ENCODE measurements at places on chromosomes 13 and 19.

- DNase-seq = no peak
Measured at GRCh38 chr13:98039261-98039660, 85.8 kb downstream of the IPO5 start.

- DNase-seq = no peak
Measured at GRCh38 chr13:106566641-106567473, 1.1 kb downstream of the ARGLU1 start.

DNA sequence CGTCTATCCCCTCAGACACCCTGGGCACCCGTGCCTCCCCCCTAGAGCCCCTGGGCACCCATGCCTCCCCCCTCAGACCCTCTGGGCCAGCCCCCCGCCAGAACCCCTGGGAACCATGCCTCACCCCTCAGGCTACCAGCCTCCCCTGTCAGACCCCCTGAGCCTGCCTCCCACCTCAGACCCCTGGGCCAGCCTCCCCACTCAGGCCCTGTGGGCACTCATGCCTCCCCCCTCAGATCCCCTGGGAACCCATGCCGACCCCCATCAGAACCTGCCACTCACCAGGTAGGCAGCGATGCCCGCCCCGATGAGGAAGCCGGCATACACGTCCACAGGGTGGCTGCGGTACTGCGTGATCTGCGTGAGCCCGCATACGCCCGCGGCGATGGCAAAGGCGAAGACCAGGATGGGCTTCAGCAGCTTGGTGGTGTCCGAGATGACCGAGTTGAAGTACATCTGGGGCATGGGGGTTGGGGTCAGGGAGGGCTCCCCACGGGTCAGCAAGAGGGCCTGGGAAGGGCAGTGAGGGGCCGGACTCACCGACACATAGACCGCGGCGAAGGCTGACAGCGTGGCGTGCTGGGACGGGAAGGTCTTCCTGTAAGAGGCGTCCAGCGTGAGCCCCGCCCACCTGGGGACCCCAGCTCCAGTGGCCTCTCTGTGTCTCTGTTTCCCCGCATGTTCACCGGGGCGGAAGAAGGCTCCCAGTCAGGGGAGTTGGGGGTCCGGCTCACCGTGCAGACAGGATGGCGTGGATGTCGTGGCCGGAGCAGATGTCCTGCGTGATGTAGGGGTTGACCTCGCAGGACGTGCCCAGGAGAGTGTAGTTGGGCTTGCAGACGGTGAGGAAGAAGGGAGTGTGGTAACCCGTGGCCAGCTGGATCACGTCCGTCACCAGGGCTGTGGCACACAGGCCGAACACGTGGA, 7.3 kb downstream of the PLPPR3 start:
- peak; percentile 86 for DNase-seq

GRCh38 chr13:77298426-77298825, 28.5 kb downstream of the MYCBP2 start:
- DNase-seq = no peak

- no peak for DNase-seq
Measured at GRCh38 chr19:16676101-16676798, 15.3 kb downstream of the TMEM38A start.

- DNase-seq = peak; percentile 58
Measured at GRCh38 chr13:76992548-76993001, 694 bp downstream of the CLN5 start.

GRCh38 chr19:53927739-53928138, 18.7 kb downstream of the CACNG7 start:
- DNase-seq = no peak

DNA sequence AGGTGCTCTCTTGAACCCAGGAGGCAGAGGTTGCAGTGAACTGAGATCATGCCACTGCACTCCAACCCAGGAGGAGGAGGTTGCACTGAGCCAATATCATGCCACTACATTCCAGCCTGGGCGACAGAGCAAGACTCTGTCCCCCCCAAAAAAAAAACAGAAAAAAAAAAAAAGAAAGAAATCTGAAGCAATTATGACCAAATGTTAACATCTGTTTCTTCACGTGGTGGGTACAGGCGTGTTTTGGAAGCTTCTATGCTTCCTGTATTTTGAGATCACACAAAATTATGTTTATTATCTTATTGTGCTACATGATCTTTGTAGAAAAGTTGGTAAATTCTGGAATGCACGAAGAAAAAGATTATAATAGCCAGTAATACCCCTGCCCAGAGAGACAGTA, 2.7 kb upstream of the ACP5 start:
- DNase-seq = no peak

- peak; percentile 75 for DNase-seq
Measured at GRCh38 chr19:55092423-55093318, 17.0 kb downstream of the EPS8L1 start.

DNA sequence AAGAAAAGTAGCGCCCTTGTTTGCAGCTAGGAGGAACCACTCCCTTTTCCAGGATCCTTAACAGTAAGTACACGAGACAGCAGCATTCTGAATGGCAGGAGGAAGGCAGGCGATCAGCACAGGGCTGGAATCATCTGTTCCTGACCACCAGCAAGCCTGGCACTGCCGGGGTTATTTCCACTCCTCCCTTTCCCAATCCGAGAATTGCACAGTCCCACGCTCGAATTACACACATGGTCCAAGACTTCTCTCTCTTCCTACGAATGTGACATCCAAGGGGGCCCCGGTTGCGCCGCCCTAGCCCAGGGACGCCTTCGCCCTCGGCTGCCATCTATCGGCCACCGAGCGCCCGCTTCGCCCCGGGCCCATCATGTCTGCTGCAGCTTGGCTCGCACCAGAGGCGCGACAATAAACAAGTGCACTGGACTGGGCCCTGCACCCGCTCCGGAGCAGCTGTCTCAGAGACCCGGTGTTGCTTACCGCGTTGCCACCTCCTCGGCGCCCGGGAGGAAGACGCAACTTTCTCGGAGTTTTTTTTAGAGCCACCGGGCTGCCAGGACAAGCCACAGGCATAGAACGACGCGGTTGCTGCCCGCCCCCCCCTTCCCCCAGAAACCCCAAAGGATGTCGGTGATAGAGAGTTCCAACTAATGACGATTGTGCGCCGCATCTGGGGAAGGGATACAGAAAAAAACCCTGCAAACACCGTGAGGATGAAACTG, at the start of gene SLITRK5:
SLITRK5 (plus strand) TSS at position 341 of the 722 bp plus-strand sequence. CDS start 4,018 bp downstream, outside the sequence.
- peak; percentile 78 for DNase-seq

GRCh38 chr19:7852851-7853769, 21.1 kb downstream of the PRR36 start:
- peak; percentile 89 for DNase-seq

DNA sequence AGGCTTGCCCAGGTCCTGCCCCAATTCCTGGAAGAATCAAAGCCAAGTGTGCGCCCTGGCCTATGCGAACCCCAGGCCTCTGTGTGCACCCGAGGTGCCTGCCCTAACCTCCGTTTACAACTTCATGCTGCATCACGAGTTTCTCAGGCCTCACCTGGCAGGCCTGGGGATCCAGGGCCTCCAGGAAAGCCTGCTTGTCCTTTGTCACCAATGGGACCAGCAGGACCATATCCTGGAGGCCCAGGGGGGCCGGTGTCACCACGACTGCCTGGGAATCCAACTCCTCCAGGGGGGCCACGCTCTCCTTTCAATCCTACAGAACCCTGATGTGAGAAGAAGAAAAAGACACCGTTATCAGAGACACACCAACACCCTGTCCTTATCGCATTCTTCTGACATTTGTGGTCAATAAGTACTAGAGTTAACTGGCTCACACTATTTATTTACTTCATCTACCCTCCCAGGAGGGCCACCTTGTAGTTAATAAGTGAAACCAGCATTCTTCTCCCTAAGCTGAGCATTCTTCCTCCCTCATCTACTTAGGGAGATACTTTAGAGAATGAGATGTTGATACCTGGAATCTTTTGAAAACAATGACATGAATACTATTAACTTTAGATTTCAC, 120.6 kb downstream of the COL4A1 start:
- no peak for DNase-seq

GRCh38 chr13:41159174-41159573, 26.6 kb upstream of the KBTBD6 start:
- no peak for DNase-seq

GRCh38 chr19:2059422-2060201, 8.6 kb upstream of the MKNK2 start:
- DNase-seq = peak; percentile 93

- DNase-seq = no peak
Measured at GRCh38 chr13:33730147-33730546, 87.8 kb upstream of the RFC3 start.

DNA sequence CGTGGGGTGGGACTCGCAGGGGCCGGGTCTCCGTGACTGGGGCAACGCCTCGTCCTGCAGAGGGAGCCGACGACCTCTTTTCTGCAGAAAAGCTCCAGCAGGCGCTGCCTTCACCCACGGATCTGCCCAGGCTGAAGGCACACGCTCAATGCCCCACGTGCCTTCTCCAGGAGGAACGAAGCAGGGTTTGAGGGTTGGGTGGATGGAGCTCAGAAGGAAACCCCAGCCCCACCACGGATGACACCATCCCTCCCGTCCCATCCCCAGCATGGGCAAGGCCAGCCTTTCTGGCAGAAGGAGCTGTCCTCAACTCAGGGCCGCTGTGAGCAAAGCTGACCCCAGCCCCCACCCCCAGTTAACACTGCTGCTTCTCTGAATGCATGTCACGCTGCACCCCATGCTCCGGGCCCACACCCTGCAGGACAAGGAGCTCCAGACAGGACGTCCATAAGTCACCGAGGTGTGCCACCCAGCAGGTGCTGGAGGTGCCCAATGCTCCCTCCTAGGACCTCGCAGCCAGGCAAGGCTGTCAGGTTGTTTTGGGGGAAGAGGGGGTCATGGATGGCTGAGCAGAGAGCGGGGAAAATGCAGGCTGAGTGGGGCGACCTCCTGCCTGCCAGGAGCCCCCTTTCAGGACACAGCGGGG, 7.4 kb downstream of the C19orf25 start:
- peak; percentile 29 for DNase-seq

DNA sequence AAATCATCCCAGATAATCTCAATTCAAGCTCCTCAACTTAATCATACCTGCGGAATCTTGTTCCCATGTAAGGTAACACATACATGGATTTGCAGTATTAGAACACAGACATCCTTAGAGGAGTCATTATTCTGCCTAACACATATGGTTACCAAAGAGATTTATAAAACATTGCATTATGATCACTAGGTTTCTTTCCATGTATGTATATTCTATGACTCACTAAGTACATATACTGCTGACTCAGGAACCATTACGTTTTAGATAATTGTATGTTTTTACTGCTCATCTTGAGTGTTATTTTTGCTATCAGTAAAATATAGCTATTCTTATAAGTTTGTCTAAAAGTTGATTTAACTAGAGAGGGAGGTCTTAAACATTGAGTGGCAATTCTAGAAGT, 182.9 kb downstream of the SLITRK6 start:
- no peak for DNase-seq

- peak; percentile 82 for DNase-seq
Measured at GRCh38 chr19:17332677-17333581, 1.7 kb downstream of the ANO8 start.

GRCh38 chr13:98584668-98585397, 7.9 kb upstream of the STK24 start:
- no peak for DNase-seq

DNA sequence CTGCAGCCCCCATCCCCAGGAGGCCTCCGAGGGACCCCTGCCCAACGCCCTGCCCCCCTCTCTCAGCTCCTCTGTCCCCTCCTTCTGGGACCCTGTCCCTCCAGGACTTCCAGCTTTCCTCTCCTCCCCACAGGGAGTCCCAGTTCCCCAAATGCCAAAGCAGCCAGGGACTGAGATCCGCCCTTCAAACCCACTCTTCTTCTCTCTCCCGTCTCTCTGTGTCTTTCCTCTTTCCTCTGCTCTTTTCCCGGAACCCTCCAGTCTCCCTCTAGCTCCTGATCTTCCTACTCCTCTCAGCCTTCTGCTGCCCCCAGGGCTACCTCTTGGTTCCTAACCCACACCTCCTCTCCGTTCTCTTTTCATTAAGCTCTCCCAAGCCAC, 377 bp downstream of the CA11 start:
- no peak for DNase-seq

DNA sequence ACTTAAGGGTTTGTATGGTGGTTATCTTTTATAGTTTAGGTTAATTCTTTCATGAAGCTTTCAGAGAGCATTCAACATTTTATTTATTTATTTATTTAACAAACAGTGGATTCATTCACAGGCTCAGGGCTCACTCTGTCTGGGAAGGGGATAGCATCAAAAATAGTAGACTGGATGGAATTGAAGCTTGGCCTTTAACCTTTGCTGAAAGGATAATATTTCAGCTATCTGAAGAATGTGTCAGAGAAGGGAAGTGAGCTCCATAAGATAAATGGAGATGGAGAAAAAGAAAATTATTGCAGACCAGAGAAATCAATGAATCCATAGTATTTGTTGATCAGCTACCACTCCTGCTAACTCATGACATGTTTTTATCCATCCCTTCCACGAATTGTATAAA, 305.6 kb downstream of the COG6 start:
- no peak for DNase-seq

DNA sequence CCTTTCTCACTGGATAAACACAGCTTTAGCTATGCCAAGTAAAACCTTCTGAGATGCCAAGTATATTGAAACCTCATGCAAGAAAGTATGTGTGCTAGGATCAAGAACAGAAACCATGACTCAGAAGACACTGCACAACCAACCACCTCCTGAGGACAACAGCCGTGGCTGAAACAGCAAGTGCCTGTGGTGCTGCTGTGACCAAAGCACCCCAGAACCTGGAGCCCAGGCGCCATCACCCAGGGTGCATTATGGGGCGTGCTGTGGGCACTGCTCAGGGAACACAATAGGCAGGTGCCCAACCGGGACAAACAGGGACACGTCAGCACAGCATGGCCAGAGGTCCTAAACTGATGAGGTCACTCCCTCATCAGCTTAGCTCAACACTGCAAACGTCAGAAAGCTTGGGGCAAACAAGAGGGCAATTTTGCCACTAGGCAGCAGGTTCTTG, 101.3 kb upstream of the SLC15A1 start:
- no peak for DNase-seq

Measured in upper lobe of left lung (tissue), 6 donors.